HCT116 (cell line): ENCODE measurements at places on chromosomes 6 and 20. TPM values are rescaled to one million over a fixed set of nuclear protein-coding genes. Genes with fewer than 3 reads are reported as not detected.

GRCh38 chr6:106700581-106700980, 71.2 kb downstream of the QRSL1 start:
- H3K27ac ChIP-seq: no peak overlapping the region
- DNase-seq: no peak
- no peaks in the 10 kb centered on the region for H3K36me3 ChIP-seq

GRCh38 chr6:130928158-130928912, 101.1 kb downstream of the SMLR1 start:
- no peak for DNase-seq
- H3K27ac ChIP-seq: no peak overlapping the region
- H3K36me3 ChIP-seq: no peaks in the 10 kb centered on the region

DNA sequence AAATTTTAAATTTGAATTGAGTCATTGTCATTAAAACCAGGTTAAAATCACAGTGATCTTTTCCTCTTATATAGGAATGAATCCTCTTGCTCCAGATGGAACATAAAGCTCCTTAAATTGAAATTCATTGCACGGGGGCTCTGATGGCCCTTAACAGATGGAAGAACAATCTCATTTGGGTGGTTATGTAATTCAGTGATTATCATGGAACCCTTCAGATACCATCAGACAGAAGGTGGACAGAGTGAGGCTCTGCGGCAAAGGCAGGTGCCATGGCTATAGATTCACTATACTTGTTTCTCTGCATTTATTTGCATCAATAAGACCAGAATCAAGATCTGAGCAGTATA, 17.8 kb upstream of the RNF182 start:
- no peaks in the 10 kb centered on the region for H3K4me1 ChIP-seq
- no peak for DNase-seq
- H3K36me3 ChIP-seq: no peaks in the 10 kb centered on the region
- H3K4me3 ChIP-seq: no peak overlapping the region
- peaks cover 20% of the 10 kb centered on the region for H3K27me3 ChIP-seq
- no peak overlapping the region for H3K27ac ChIP-seq

GRCh38 chr6:21386744-21387143, 206.8 kb upstream of the SOX4 start:
- H3K4me1 ChIP-seq: no peaks in the 10 kb centered on the region; the same call in 1 of the 2 replicates
- no peaks in the 10 kb centered on the region for H3K27me3 ChIP-seq
- no peak overlapping the region for H3K27ac ChIP-seq
- no peaks in the 10 kb centered on the region for H3K36me3 ChIP-seq
- DNase-seq: no peak
- no peak overlapping the region for H3K4me3 ChIP-seq

DNA sequence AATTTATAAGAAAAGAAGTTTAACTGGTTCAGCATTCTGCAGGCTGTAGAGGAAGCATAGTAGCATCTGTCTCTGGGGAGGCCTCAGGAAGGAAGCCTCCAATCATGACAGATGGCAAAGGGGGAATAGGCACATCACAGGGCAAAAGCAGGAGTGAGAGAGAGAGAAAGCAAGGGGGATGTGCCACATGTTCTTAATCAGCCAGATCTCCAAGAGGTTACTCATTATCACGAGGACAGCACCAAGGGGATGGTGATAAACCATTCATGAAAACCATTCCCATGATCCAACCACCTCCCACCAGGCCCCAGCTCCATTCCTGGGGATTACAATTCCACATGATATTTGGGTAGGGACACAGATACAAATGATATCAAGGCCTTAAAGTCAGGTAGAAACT, 217.5 kb upstream of the TCF21 start:
- H3K36me3 ChIP-seq: no peaks in the 10 kb centered on the region
- H3K4me3 ChIP-seq: no peak overlapping the region
- H3K27me3 ChIP-seq: no peaks in the 10 kb centered on the region
- DNase-seq: no peak

- no peak overlapping the region for H3K4me3 ChIP-seq
- DNase-seq: no peak
- H3K27ac ChIP-seq: no peak overlapping the region
- no peaks in the 10 kb centered on the region for H3K36me3 ChIP-seq
Measured at GRCh38 chr6:131068165-131068564, 5.1 kb upstream of the EPB41L2 start.

DNA sequence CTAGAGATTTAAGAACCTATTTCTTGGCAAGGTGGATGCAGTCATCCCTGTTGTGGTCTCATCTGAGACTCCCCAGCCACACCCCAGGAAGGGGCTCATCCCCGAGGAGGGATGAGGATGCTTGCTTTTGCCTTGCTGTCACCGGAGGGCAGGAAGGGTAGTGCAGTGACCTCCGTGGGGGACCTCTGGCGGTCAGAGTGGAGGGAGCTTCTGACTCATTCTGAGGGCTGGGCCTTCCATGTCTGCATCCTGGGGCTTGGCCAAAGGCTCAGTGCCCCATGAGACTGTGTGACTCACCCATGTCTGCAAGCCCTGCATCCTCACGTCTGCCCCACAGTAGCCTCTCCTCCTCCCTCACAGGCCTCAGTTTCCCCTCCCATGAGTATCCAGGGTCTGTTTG, 38.7 kb downstream of the UQCC2 start:
- H3K27me3 ChIP-seq: no peaks in the 10 kb centered on the region
- no peak overlapping the region for H3K27ac ChIP-seq
- H3K36me3 ChIP-seq: peaks cover 62% of the 10 kb centered on the region; the same call in 1 of the 2 replicates
- peaks cover 12% of the 10 kb centered on the region; the same call in 1 of the 2 replicates for H3K4me1 ChIP-seq
- H3K4me3 ChIP-seq: no peak overlapping the region

- no peak for DNase-seq
- no peaks in the 10 kb centered on the region for H3K36me3 ChIP-seq
- no peak overlapping the region for H3K27ac ChIP-seq
- no peaks in the 10 kb centered on the region for H3K4me1 ChIP-seq
- H3K27me3 ChIP-seq: no peaks in the 10 kb centered on the region
Measured at GRCh38 chr20:21681922-21682318, 23.5 kb upstream of the PAX1 start.

Gene DLK2
- 1.6 TPM for total RNA-seq

Gene SLC22A3
- total RNA-seq: 0.07 TPM

Gene CCNC
- total RNA-seq: 78.5 TPM
